ENCODE measurements at places on chromosomes 1 and 21.

DNA sequence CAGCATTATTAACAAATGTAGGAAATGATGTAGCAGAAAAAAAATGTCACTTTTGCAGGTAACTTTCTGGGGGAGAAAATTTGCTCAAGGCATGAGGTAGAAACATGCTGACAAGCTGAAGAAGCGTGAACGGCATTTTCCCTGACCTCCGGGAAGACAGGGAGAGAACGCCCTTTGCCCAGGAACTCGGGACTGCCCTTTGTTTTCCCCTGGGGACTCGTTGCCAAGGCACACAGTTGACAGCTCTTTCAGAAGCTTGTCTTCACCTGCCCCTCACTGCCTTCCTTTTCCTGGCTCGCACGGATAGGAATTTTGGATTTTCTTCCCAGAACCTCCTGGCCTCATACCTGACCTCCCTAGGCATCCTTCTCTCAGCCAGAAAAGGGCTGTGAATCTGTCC, 52.7 kb upstream of the COA6 start:
- DNase-seq = no peak

GRCh38 chr21:35212393-35213127, 163.5 kb upstream of the RUNX1 start:
- DNase-seq = no peak

DNA sequence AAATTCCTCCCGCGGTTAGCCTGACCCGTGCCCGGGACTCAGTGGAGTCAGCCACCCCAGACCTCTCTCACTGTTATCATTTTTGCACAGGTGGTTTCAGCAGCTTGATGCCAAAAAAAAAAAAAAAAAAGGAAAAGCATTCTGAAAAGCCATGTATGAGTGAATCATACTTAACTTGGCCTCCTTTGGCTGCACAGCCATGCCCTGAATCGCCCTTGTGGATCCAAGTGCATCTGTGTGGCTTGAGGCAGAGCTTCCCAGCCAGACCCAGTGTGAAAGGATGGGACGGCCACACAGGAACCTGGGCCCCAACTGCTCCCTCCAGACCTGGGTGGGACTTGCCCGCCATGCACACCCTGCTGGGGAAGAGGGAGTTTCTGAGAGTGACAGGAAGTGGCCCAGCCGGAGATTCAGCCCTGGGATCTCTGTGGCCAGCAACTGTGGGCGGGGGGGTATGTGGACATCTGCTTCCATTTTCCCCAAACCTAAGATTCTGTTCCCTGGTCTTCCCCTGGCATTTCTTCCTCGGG, 8.6 kb downstream of the YBEY start:
- no peak for DNase-seq

GRCh38 chr1:102834688-102835320, 273.5 kb downstream of the COL11A1 start:
- DNase-seq = no peak

DNA sequence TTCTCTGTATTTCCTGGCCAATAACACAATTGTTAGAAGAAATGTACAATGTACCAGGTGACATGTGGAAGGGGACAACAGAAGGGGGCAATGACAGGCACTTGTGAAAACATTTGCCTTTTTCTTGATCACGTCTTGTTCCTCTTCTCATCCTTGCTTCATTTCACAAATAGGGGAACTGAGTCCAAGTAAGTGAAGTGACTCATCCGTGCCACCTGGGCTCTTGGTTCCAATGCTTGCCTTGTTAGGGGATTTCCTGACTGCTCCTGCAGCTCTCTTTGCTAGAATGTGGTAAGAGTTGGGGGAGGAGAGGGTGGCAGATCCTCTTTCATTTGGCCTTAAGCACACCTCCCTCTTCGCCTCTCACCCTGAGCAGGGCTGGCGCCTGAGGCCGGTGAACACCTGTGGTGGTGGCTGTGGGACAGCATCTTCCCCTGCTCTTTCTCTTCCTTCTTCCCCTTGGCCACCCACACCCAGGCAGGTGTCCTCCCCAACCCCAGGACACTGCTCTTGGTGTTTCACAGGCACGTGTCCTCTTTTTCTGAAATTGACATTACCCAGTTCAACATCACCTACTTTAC, 2.2 kb upstream of the RHEX start:
- DNase-seq = no peak

DNA sequence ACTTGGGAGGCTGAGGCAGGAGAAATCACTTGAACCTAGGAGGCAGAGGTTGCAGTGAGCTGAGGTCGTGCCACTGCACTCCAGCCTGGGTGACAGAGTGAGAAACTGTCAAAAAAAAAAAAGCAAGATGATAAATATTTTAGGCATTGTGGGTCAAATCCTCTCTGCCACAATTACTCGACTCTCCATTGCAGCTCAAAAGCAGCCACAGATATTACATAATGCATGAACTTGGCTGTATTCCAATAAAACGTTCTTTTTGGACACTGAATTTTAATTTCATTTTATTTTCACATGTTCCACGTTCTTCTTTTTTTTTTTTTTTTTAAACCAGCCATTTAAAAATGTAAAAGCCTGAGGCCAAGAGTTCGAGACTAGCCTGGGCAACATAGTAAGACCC, 69.4 kb downstream of the TCP10L start:
- DNase-seq = no peak

- no peak for DNase-seq
Measured at GRCh38 chr1:62722796-62723195, 34.6 kb upstream of the DOCK7 start.

GRCh38 chr1:45038661-45039364, 26.8 kb downstream of the UROD start:
- no peak for DNase-seq

- DNase-seq = no peak
Measured at GRCh38 chr1:143643148-143643885, 328.5 kb downstream of the FAM72C start.

GRCh38 chr1:20240012-20240411, 50.7 kb upstream of the VWA5B1 start:
- no peak for DNase-seq

DNA sequence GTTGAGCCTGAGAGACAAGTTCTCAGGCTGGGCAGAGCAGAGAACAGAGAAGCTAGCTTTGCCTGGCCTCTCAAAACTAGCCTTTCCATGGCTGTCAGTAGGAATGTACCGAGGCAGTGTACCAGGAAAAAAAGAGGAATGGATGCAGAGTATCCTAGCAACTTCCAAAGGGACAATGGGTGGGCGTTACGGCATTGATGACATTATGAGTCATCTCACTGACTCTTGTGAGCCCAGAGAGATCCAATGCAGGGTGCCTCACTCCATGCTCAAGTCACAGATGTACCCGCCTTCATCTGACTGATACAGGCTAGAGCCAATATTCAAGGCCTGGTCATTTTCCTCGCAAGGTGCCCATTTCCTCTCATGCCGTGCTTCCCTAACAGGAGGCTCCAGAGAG, 51.4 kb upstream of the C8B start:
- no peak for DNase-seq

DNA sequence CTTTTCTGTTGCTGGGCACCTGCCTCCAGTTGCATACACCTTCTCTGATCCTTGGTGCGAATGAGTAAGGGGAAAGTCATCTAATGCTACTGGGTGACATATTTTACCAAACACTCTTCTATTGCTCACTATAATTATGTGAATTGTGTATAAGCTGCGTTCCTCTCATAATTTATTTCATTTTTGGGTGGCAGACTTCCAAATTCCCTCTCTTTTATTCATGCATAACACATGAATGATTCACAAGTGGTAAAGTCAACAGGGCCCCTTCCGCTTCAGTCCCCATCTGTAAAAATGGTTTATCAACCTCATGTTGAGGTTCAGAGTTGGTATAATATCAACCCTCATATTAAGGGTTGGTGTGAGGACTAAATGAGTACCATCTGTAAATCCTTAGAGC, 3.2 kb upstream of the QSOX1 start:
- no peak for DNase-seq

GRCh38 chr1:237562242-237562823, 328.4 kb downstream of the ZP4 start:
- no peak for DNase-seq

- no peak for DNase-seq
Measured at GRCh38 chr1:87336623-87337067, 8.0 kb downstream of the LMO4 start.
